ENCODE measurements at places on chromosomes 12 and 14.

GRCh38 chr14:80074900-80075574 is 136.3 kb downstream of the DIO2 start:
- no peak for DNase-seq

DNA sequence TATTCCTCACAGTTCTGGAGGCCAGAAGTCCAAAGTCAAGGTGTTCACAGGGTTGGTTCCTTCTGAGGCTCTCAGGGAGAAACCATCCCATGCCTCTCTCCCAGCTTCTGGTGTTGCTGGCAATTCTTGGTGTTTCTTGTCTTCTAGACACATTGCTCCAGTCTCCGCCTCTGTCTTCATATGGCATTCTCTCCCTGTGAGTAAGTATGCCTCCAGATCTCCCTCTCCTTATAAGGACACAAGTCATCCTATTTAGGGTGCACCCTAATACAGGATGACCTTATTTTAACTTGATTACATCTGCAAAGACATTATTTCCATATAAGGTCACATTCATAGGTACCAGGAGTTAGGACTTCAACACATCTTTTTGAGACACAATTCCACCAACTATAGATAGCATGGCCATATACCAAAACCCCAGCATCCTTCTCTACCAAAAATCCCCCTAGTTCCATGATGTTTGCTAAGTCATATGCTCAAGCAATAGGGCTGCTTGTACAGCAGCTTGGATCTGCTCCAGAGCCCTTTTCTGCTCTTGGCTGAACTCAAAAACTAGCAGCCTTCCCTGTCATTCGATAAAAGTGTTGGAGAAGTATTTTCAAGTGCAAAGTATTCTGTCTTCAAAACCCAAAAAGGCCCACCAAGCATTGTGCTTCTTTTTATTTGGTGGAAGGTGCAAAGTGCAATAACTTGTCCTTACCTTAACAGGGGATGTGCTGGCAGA is 79.2 kb upstream of the CMKLR1 start:
- no peak for DNase-seq

- DNase-seq: no peak
These were observed 1.4 kb downstream of the SERPINA11 start for GRCh38 chr14:94451091-94451771.

DNA sequence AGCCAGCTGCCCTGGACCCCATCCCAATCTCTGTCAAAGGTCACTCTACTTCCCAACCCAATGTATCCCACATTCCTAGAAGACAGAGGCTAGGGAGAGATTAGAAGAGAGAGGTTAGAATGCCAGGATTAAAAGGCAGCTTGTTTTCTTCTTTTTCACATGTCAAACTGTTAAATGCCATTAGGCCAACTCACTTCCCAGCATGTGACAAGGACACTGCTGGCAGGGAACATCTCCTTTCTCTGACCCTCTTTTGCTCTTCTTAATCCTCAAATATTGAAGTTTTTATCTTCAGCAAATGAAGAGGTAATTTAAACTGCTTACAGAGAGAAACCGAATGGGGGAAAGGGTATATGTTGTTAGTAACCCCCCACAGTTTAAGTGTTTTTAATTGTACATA is 89.1 kb downstream of the BBS10 start:
- DNase-seq: no peak

DNA sequence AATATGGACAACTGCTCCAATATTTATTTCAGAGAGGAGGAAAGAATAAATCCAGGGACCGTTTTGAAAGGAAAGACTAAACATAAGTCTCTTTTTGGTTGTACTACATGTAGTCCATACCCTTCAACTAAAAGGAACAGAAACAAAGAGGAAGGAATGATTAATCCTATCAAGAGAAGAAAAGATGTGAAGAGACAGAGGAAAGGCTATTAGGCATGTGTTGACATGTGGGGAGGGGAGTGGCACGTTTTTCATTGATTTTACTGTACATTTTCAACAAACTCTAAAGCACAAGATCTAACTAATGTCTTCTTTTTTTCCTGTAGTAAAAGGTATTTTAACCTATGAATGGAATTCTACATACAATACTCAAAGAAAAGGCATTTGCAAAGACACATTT is 85.6 kb downstream of the NAV3 start:
- no peak for DNase-seq

DNA sequence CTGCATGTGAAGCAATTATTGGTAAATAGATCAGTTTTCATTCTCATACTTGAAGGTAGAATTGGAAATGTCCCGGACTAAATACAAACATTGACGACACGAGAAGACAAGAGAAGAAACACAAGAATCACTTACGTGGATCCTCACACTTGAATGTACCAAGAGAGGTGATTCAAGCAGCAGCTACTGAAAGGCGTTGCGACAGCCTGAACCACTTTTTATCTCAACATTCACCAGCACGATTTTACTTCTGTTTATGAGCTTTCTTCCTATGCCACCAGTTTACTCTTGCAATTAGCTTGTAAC is 3.6 kb upstream of the FZD10 start:
- no peak for DNase-seq

GRCh38 chr14:105065280-105066228 is at the start of gene GPR132:
Gene GPR132 (minus strand): TSS chr14:105065430. CDS start chr14:105055420, 10,010 bp downstream.
- DNase-seq: no peak

DNA sequence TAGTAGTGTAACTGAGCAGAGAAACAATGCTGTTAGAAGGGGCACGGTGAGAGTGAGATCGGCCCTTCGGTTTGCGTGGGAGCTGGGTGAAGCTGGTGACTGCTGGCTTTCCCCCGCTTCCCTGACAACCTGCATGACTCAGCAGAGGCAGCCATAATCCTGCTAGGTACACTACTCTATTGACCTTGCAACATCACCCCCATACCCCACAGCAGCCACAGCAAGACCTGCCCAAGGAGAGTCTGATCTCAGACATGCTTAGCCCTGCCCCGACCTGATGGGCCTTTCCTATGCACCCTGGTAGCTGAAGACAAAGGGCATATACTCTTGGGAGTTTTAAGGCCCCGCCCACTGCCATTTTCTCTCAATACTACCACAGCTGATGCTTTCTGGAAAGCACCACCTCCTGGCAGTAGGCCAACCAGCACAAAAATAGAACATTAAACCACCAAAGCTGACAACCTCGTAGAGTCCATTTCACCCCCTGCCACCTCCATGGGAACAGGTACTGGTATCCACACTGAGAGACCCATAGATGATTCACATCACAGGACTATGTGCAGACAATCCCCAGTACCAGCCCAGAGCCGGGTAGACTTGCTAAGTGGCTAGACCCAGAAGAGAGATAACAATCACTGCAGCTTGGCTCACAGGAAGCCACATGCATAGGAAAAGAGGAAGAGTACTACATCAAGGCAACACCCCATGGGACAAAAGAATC is 75.9 kb upstream of the RGS6 start:
- no peak for DNase-seq

DNA sequence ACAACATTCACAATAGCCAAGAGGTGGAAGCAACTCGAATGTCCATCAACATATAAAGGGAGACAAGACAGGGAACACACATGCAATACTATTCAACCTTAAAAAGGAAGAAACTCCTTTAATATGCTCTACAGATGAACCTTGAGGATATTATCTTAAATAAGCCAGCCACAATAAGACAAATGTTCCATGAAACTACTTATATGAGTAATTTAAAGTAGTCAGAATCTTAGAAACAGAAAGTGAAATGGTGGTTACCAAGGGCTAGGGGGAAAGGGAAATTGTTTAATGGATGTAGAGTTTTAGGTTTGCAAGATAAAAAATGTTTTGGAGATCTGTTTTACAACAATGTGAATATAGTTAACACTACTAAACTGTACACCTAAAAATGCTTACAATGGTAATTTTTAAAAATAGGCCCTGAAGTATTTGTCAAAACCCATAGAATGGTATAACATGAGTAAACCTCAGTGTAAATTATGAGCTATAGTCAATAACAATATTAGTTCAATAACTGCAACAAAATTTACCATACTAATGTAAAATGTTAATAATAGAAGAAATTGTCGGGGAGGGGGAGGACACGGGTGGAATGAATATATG is 71.1 kb downstream of the EGLN3 start:
- DNase-seq: no peak

- DNase-seq: peak; percentile 41
These were observed 614.8 kb downstream of the DIO2 start for GRCh38 chr14:79596551-79596950.

DNA sequence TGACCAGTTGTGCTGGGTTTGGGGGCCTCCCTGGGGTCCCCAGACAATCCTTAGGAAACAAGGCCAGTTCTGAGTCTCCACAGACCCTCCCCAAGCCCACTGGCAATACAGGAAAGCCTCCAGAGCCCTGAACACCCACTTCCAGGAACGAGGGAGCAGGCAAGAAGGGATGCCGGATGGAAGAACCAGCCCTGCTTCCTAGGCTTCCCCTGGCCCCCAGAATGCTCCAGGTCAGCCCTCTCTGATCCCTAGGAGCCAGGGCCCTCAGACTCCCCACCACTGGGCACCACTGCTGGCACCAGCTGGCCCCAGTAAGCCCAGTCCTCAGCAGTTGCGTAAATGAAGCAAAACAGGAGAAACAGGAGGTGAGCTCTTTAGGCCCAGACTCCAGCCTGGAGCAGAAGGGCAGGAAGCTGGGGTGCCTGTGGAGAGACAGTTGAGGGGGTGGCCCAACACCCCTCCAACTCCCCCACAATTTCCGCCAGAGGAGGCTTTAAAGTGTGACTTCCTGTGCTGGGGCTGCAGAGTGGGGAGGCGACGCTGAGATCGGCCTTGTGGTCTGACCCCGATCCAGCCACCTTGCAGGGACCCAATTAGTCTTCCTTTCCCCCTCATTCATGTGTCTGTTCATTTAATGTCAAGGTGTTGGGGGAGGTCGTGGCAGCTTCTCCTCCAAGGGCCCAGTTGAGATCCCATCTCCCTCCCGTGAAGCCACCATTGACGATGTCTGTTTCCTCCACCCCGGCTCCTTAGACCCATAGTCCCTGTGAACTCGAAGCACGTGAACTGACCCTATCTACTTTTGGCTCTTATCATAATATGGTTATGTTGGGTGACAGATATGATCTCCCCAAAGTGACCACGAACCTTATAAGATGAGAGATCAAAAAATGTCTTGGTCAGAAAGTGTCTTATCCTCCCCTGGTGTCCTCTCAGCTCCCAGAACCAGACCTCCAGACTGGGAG is 4.7 kb downstream of the TNFRSF1A start:
- DNase-seq: no peak

DNA sequence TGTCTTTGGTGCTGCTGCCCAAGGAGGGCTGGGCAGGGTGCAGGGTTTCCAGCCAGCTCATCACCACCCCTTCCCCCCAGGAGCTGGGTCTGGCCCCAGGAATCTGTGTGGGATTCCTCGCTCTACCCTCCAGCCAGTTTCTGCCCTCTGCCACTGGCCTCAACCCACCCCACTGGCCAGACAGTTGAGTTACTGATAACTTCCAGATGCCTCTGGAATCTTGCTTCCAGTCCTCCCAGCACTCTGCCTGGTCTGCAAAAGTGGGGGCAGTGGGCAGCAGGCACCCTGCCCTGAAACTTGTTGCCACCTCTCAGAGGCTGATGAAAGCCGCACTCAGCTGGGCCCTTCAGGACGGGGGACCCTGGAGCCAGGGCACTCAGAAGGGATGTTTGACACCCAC is 20.1 kb upstream of the TBX3 start:
- DNase-seq: no peak

GRCh38 chr12:81359736-81360135 is 281.9 kb downstream of the ACSS3 start:
- no peak for DNase-seq

DNA sequence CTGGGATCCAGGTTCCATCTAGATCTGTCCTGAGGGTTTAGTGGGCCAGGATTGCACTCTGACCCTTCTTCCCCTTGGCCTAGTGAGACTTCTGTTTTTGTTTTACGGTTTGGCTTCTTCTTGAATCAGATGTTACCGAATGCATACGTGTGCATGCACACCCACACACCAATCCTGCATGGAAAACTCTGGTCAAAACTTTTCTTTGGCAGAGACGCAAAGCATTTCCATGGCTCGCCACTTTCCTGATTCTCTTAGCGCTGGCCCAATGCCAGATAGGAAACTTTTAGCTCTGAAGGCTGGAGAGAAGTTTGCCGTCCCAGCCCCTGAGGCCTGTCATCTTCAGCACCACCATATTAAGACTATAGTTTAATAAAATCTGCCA is 67.4 kb upstream of the ACTN1 start:
- DNase-seq: no peak

- DNase-seq: no peak
These were observed 417.1 kb upstream of the TMTC1 start for GRCh38 chr12:30200864-30201263.

DNA sequence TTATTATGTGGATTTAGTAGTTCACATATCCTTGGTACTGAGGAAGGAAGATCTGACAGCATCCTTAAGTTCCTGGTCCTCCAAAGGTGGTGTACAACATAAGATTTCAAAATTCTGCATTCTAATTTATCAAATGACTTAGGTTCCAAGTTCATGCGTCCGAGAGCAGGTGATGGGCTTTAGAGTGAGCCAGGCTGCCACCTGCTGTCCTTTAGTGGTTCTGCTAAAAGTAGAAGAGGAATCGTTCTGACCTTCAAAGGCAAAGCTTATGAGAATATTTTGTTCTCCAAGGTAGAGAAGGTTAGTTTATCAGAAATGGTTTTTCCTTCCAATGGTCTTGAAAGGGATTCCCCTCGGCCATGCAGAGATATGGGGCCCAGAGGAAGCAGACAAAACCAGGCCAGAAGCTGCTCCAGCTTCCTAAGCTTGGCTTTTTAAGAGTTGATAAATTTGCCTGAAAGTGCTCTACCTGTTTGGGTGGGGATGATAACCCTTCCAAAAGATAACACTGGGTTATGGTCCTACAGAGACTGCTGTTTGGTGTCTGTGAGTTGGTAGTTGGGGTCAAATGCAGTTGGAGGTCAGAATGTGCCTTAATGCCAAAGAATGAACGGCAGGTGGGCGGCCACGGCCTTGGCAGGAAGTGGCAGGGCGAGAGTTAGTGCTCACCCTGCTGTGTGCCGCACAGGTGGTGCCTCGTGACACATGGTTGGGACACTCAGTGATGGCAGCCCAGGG is 29.1 kb upstream of the LRTM2 start:
- peak; percentile 38 for DNase-seq

- no peak for DNase-seq
These were observed 47.4 kb downstream of the SLC38A1 start for GRCh38 chr12:46221255-46222128.

DNA sequence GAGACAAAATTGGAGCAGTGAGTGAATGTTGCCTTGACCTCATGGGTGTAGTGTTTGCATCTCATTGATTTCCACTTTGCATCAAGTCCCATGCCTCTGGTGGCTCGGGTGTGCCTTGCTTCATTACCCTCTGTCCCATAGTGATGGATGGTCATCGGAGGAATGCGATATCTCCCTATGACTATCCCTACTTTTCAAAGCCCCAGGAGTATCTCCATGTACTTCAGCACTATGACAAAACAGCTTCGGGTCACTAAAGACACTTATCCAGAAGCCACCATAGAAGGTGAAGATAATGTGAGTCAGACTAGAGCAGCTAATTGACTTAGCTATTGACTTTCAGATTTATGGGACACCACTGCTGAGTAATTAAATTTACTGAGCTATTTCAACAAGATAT is 355.1 kb upstream of the CCDC196 start:
- DNase-seq: no peak

- DNase-seq: no peak
These were observed 54.9 kb downstream of the PLEKHG7 start for GRCh38 chr12:92757597-92758121.
